Right renal pelvis (tissue), 4 donors: ENCODE measurements at places on chromosomes 5 and 9. TPM values are rescaled to one million over a fixed set of nuclear protein-coding genes. Genes with fewer than 3 reads are reported as not detected.

GRCh38 chr9:133137451-133138231 is 16.6 kb upstream of the RALGDS start:
- DNase-seq, result no peak

GRCh38 chr9:89417832-89418473 is 80.0 kb downstream of the SEMA4D start:
- no peak for DNase-seq

- no peak for DNase-seq
These were observed 235.4 kb upstream of the RIOK2 start for GRCh38 chr5:97418462-97418861.

DNA sequence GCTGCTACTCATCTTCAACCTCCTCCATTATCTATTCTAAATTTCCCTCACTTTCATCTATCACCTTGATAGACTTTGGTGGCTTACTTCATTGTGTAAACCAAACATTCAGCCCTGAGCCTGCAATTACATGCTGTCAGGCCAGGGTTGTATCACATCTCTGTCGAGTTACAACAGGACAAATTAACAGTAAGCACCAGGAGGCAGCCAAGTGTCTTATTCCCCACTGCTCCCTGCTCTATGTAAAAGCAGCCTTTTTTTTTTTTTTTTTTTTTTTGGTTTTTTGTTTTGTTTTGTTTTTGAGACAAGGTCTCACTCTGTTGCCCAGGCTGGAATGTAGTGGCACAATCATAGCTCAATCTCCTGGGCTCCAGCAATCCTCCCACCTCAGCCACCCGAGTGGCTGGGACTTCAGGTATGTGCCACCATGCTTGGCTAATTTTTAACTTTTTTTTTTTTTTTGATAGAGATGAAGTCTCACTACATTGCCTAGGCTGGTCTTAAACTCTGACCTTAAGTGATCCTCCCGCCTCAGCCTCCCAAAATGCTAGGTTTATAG is 15.2 kb upstream of the ZCCHC9 start:
- no peak for DNase-seq

The PCDHGA11 gene
- 5.5 TPM for polyA plus RNA-seq

DNA sequence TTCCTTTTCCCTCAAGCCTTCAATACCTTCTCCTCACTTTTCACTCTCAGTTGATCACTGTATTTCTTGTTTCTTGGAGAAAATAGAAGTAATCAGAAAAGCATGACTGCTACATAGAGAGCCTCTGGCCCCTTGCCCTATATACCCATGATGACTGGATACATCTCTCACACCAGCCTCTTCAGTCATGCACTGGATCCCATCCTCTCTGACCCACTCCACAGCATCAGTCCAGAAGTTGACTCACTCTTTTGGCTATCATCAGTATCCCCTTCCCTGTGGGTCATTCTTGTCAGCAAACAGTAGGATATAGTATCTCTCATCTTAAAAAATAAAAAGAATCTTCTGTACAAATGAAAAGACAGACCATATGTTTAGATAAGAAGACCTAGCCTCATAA is 32.9 kb downstream of the PTCD2 start:
- no peak for DNase-seq

DNA sequence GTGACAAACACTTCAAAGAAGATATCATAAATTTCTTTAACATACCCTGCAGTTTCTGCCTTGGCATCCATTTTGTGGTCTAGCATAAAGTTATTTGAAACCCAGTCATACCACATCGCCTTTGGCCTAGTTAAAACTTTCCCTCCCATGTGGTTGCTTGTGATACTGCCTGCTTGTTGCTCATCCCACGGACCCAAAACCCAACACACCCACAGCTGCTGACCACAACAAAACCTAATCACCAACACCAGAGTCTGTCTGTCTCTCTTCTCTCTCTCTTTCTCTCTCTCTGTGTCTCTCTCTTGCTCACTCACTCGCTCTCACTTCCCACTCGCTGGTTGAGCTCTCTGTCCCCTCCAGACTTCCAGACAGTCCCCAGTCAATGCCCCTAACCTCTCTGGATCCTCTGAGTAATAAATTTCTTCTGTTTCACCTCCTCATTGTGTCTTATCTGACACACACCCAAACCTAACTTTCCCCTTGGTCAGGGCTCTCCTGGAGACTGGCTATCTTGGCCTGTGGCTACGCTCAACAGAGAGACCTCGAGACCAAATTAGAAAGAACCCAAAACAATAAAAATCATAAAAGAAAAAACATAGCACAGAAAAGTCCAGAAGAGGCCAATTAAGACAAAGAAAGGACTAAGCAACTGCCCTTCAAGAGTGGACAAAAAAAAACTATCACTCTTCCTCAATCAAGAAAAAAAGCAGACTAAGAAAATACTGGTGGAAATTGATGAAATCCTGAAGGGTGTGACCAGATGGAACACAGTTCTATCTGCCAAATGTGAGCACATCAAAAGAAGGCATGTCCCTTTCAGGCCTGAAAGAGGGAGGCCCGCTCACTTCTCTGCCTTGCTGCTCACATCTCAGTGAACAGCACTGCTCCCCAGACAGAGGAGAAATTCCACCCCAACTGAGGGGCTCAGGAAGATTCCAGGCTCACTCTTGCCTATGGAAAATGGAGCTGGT is 41.5 kb downstream of the TTLL11 start:
- DNase-seq, result no peak

- DNase-seq, result no peak
These were observed 76.2 kb upstream of the IL6ST start for GRCh38 chr5:56070851-56071465.

The BTNL3 gene
- 0.10 TPM for polyA plus RNA-seq

DNA sequence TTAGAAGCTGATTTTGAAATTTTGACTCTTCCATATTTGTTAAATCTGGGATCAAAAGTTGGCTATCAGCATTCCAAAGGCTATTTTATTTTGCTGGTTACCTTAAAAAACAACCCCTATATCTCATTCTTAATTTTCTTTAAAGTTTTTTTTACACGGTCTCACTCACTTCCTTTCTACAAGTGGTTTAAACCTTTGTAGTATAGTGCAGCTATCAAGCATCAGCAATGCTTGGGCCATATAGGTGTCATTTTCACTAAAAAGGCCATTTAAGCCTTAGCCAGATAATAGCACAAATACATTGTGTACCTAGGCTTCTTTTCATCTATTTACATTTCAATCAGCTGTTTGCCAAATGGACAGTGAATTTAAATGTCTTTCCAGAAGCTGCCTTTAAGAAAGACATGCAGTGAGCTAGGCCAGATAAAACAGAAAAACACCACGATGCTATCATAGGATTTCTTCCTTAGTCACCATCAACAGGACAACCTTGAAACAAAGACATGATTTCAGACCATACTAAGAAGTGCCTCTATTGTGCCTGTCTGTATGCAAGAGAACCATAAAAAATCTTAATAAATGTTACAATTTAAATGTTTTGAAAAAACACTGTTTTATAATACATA is 104.2 kb downstream of the RAPGEF6 start:
- DNase-seq, result no peak

DNA sequence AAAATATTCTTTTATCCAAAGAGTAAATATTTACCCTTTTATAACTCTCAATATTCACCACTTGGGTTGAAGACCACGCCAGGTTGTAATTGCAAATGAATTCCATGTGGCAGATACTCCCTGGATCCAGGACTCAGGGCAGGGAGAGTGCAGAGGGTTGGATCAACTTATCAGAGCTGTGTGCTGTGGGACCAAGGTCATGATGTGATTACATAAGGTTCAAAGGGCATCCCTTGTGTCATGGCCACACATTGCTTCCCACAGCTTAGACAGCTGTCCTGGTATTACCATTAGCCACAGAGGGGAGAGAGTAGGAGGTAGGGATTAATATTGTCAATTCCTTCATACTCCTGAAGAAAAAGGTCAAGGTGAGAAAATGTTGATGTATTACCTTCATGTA is 133.9 kb downstream of the JAKMIP2 start:
- no peak for DNase-seq

DNA sequence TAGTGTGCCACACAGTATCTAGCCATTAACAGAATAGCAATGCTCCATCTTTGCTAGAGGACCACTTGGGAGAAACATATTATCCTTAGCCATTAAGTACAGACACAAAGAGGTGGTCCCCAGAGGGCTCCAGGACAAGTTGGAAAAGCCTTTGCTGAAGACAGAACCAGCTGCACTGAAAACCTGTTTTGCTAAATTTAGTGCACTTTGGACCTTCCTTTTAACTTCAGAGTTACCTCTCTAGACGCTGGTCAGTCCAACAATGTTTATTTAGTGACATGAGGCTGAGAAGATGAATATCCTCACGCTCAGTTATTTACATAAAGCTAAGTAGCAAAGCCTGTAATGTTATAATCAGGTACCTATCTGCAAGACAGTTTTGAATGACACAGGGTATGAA is 265.0 kb upstream of the ZNF608 start:
- no peak for DNase-seq

The KIAA0825 gene
- polyA plus RNA-seq, result 5.4 TPM

DNA sequence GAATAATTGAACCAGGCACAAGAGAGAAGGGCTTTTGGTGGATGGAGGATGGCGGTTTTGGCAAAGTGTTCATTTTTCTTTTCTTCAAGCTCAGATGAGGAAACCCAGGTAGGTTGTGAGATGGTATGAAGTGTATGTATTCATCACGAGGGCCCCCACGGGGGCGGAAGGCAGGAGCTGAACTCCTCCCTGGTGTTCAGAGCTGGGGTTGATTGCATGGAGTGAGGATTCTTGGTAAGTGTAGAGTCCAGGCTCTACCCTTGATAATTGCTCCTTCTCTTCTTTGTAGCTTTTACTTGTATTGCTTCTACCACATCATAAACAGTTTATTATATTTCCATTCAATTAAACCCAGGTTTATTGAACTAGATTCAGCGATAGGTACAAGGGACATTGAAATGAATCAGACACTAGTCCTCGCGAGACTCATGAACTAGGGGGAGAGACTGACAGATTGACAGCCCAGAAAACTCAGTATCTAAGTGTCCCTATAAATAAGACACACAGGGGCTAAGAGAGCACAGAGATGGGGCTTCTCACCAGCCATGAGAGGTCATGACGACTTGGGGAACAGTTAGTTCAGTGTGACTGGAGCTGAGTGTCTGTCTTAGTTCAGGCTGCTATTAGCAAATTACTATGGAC is 116.7 kb upstream of the KLF4 start:
- DNase-seq, result no peak

DNA sequence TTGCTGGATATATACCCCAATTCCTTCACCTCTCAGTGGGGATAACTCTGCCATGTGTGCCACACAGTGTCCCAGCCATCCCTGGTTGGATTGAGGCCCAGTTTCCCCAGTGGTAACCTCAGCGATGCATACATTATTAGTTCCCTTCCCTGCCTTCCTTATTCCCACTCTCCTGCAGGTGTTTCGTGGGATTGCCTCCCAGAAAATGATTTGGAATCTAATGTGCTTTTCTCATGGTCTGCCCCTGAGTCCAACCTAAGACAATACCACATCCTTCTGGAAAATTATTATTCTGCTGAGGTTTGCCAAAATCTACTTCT is 8.4 kb upstream of the SPINK4 start:
- DNase-seq, result no peak

DNA sequence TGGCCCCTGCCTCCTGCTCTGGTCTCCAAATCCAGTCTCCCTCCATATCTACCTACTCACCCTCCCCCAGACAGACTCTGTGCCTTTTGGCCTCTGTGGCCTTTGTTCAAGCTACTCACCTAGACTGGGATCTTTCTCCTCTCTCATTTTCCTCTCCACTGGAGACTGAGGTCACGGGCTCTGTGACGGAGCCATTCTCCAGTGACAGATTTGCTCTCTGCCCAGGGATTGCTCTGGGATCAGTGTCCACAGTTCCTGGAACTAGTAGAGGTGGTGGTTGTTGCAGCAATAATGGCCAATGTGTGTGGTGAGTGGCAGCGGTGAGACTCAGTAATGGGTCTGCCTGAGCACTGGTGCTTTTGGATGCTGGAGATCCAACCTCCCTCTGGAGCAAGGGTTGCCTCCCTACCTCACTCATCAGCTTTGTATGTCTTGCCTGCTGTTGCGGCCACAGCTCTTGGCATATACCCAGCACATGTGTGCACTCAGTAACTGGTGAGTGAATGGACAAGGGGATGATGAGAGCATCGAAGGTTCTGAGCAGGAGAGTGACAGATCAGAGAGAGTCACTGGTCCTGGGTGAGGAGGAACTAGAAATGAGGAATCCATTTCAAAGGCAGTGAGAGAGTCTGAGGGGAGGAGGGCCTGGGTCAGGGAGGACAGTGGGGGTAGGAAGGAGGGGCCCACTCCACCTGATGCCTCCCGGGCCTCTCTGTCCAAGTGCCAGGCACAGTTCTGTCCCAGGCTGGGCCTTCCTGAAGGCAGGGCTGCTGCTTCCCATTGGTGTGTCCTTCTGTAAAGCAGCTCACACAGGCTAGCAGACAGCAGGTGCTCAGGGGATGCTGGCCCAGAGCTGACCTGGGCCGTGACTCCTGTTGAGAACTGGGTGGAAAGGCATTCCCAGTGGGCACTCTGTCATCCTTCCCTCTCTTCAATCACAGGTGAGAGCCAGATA is 96.5 kb upstream of the PITX1 start:
- DNase-seq, result no peak

DNA sequence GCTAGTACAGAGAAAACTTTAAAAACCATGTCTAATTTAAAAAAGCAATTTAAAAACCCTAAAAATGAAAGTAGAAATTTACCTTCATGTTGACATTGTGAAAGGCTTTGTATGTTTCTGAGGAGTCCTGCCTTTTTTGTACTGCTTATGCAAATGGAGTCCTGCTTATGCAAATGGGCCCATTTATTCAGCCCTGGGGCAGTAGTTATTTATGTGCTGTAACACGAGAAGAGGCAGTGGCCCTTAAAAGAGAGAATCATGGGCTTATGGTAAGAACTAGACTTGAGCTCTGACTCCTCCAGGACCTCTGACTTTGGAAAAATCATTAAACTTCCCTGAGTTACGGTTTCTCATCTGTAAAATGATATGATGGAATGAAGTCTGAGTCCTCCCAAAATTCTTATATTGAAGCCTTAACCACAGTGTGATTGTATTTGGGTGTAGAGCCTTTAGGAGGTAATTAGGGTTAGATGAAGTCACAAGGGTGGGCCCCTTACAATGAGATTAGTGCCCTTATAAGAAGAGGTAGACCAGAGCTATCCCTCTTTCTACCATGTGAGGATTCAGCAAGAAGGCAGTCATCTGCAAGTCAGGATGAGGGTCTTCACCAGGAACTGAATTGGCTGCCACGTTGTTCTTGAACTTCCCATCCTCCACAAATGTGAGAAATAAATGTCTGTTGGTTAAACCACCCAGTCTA is 447.8 kb upstream of the CD180 start:
- DNase-seq, result no peak

- no peak for DNase-seq
These were observed 355.9 kb upstream of the RIOK2 start for GRCh38 chr5:97538912-97539311.

DNA sequence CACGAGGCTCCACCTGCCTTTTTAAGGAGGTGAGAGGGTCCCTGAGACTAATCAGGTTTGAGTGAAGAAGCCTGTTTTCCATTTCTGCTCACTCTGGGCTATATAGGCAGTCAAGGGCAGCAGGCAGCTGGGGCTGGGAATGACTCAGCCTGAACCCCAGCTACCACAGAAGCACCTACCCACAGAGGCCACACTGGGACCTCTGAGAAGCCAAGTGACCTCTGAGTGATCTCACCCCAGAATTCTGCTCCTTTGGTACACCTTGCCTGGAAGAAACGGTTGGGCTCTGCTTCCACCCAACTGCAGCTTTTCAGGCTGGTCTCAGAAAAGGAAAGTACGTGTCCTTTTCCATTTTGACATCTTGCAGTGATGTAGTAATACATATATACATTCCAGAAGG is 6.8 kb downstream of the FAM219A start:
- no peak for DNase-seq

The SPAAR gene
- polyA plus RNA-seq, result 1.5 TPM
